ENCODE measurements at places on chromosomes 5 and 9. TPM values are rescaled to one million over a fixed set of nuclear protein-coding genes. Genes with fewer than 3 reads are reported as not detected.

The SOHLH1 gene
- not detected for polyA plus RNA-seq

The CTSL gene
- 224 TPM for polyA plus RNA-seq

The ANKRD34B gene
- polyA plus RNA-seq: not detected

The PCDHA4 gene
- polyA plus RNA-seq: not detected

The FOXI1 gene
- polyA plus RNA-seq: not detected

The NDUFS6 gene
- 51.8 TPM for polyA plus RNA-seq

The ESM1 gene
- polyA plus RNA-seq: 0.35 TPM

The MYMK gene
- not detected for polyA plus RNA-seq

DNA sequence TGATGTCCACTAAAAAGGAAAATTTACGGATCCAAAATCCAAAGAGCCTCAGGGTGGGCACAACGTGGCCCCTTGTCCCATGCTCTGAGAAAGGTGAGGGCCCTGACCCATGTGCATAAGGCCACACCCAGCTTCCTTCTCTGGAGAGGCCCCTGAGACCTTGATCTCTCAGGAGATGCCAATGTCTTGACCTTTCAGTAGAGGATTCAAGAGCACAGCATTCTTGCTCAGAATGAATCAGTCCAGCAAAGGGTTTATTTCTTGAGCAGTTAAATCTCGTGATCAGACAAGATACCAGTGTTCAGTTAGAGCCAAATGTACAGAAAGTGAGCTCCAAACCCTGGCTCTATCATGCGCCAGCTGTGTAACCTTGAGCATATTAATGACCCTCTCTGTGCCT is 115.9 kb upstream of the DAPK1 start:
- no peak for DNase-seq

GRCh38 chr5:169160405-169160901 is 140.5 kb downstream of the SLIT3 start:
- DNase-seq: no peak

DNA sequence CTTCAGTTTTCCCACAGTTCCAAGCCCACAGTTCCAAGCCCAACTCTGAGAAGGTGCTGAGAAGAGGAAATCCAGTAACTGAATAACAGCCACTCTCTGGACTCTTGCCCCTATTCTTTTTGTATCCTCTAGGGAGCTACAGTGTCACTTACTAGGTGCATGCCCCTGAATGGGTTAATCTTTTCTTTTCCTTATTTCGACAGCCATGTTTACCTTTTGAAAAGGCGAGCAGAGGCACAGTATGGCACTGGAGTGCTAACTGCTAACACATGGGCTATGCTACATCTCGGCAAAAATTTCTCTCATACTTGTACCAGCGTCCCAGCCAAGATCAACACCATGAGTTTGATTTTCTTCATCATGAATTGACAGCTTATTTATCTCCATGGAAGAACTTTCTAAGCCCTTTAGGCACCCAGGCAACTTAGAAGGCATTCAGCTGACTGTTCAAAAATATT is 222.6 kb downstream of the EBF1 start:
- no peak for DNase-seq

GRCh38 chr5:143008809-143009521 is 238.8 kb downstream of the ARHGAP26 start:
- DNase-seq: peak; percentile 87

- no peak for DNase-seq
Observed at GRCh38 chr5:67483453-67484030, 286.9 kb upstream of the CD180 start.

- no peak for DNase-seq
Observed at GRCh38 chr5:53542926-53543325, 17.5 kb upstream of the NDUFS4 start.

- no peak for DNase-seq
Observed at GRCh38 chr5:109689740-109690241, at the start of gene MAN2A1. Gene MAN2A1 (plus strand): TSS chr5:109689927. CDS start chr5:109690418, 491 bp downstream.

GRCh38 chr5:109063223-109063622 is 315.5 kb downstream of the FER start:
- DNase-seq: no peak

GRCh38 chr9:78654324-78654723 is 357.4 kb downstream of the PSAT1 start:
- no peak for DNase-seq

GRCh38 chr5:143350341-143350740 is 53.1 kb downstream of the NR3C1 start:
- no peak for DNase-seq

GRCh38 chr5:153340738-153341137 is 149.7 kb upstream of the GRIA1 start:
- DNase-seq: no peak
